ENCODE measurements at places on chromosomes 16 and 17.

DNA sequence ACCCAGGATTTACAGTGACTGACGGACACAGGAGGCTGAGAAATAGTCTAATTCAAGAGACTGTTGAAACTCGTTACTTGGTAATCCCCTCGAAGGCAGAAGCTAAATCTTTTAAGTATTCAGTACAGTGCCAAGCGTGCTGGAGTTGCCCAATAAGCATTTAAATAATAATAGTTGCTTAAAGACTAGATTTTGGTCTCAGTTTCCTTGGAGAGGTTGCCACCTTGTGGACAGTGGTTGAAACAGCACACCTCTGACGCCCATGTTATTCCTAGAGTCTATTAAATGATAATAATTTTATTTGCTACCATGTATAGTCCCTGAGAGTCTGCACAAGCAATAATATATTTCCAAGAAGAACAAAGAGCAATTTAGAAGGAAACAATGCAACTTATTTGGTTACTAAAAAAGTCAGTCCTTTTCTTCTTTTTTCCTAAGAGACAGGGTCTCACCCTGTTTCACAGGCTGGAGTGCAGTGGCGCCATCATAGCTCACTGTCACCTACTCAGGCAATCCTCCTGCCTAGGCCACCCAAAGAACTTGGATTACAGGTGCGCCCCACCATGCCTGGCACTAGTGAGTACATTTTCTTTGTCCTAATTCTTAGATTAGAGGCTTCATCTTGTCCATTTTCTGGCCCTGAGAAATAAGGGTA is 138.0 kb upstream of the NUDT7 start:
- peak; percentile 88 for DNase-seq

- no peak for DNase-seq
Observed at GRCh38 chr17:45070809-45071208, 9.7 kb downstream of the NMT1 start.

DNA sequence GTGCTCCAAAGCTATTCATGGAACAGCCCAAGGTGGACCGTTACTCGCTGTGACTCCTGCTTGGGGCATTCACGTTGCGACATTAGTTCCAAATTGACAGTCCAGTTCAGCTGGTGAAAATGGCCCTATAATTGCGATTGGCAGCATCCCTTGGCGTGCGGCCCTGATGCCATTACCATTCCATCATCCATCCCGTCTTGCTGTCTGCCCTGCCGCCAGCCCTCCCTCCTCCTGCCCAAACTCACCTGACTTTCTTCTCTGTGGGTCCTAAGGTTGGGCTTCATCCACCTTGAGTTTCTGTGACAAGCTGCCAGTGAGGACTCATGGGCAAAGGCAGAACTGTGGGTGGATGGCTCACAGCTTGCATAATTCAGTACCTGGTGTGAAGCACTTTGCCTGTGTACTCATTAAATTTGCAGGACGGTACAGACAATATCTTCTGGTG is 104.6 kb downstream of the RPTOR start:
- DNase-seq: no peak

DNA sequence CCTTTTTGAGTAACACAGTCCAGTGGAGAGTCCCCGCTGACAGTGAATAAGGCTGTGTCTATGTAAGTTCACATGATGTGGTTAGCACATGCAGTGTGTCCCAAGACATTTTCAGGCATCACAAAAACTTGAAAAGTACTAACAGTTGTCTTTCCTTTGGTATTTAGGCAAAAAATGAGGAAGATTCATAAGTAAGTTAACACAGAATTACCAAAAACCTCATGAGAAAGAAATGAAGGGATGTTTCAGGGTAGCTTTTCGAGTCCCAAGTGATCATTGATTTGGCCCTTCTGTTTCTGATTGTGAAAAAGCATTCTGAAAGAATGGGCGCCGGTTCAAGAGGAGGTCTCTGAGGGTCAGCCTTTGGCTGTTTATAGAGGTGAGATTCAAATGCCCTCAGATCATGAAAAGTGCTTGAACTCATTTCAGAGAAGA is 529 bp upstream of the ASPA start:
- no peak for DNase-seq

GRCh38 chr17:2043785-2044184 is 2.0 kb downstream of the OVCA2 start:
- no peak for DNase-seq

DNA sequence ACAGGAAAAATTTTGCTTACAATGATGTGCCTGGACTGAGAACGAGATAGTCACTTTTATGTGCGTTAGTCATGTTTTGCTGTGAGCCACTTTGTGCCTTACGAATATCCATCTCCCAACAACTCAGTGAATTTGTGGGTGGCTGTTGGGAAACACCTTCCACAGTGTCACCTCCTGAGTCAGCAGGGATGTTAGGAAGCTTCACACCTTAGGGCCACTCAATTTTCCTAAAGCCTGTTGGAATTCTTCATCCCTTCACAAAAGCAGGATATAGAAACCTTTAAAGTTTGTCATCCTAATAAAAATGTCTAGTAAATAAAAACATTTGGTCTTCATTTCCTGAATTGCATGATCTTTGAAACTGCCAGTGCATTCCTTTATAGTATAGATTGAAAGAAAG is 4.3 kb upstream of the KRTAP3-1 start:
- DNase-seq: no peak

- no peak for DNase-seq
Observed at GRCh38 chr17:79490530-79490929, 120.3 kb downstream of the RBFOX3 start.

DNA sequence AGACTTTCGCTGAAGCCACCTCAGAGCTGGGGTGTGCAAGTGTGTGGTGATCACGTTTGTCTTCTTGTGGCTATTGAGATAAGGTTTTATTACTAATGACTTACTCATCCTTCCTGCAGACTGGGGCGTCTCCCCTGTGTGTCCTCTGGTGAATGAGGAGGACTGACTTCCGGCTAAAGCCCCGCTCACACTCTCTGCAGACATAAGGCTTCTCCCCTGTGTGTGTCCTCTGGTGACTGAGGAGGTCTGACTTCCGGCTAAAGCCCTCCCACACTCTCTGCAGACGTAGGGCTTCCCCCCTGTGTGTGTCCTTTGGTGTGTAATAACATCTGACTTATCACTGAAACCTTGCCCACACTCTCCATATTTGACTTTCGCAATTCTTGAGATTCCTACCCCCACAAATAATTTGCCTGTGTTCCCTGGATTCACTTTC is 19.4 kb downstream of the PRDM7 start:
- DNase-seq: no peak

DNA sequence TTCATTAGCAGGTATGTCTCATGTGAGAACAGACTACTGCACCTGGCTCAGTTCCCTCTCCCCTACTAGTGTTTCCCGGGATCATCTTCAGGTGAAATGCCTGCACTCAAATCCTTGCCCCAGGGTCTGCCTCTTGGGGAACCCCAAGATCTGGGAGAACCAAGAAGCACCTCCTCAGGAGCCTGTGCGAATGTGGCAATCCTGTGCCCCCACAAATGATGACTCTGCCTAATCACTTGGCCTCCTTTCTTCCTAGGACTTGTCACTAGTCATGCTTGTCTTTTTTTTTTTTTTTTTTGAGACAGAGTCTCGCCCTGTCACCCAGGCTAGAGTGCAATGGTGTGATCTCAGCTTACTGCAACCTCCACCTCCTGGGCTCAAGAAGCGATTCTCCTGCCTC is 21.7 kb downstream of the ADAD2 start:
- no peak for DNase-seq

GRCh38 chr17:8953156-8953885 is 12.2 kb downstream of the PIK3R5 start:
- DNase-seq: no peak

GRCh38 chr16:822909-823297 is 22.4 kb upstream of the GNG13 start:
- no peak for DNase-seq

DNA sequence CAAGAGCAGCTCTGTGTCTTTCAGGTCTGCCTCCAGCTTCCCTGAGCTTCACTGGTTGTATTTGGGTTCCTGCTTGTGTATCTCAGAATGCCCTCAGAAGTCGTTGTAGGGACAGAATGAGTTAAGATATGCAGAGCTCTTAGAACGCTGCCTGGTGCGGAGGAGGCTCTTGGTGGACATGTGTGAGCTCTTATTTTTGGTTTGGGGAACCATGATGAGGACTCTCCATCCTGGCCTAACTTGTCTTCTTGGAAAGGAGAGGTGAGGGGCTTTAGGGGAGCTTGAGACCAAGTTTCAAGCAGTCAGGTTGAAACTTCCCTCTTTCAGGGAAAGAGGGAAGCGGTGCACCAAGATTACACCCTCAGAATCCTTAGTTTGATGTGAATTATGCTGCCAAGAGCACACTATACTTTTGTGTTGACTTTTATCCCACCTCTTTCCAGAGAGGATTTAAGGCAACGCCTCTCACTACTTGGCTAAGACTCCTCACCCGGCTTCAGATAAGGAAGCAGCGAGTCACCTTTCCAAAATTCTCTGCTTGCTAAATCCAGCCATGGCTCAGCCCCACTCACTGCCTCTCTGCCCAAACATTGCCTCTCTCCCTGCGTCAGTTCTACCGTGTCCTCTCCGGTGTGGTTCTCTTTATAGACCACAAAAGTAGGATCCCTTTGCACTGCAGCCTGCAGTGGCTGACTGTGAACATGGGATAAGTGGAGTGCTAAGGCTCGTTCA is 12.7 kb downstream of the CDK5RAP3 start:
- DNase-seq: no peak

DNA sequence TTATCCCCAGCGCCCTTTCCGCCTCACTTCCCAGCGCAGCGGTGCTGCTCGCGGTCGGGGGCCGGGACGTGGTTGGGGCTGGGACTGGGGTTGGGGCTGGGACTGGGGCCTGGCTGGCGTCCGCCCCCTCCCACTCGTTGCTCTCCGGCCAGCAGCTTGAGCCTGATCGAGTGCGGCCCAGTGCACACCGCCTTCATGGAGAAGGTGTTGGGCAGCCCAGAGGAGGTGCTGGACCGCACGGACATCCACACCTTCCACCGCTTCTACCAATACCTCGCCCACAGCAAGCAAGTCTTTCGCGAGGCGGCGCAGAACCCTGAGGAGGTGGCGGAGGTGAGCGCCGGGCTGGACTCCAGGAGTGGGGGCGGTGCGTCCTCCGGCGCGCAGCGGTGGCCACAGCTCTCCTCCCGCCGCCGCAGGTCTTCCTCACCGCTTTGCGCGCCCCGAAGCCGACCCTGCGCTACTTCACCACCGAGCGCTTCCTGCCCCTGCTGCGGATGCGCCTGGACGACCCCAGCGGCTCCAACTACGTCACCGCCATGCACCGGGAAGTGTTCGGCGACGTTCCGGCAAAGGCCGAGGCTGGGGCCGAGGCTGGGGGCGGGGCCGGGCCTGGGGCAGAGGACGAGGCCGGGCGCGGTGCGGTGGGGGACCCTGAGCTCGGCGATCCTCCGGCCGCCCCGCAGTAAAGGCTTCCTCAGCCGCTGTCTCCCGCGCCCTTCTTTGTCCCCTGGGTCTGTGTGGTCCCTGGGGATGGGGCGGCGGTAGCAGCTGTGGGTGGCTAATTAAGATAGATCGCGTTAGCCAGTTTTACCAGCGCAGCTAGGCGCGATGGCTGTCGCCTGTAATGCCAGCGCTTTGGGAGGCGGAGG is 1.8 kb downstream of the HSD17B1 start:
- DNase-seq: peak; percentile 95

- DNase-seq: peak; percentile 4
Observed at GRCh38 chr17:58189436-58190146, 2.9 kb upstream of the EPX start.

DNA sequence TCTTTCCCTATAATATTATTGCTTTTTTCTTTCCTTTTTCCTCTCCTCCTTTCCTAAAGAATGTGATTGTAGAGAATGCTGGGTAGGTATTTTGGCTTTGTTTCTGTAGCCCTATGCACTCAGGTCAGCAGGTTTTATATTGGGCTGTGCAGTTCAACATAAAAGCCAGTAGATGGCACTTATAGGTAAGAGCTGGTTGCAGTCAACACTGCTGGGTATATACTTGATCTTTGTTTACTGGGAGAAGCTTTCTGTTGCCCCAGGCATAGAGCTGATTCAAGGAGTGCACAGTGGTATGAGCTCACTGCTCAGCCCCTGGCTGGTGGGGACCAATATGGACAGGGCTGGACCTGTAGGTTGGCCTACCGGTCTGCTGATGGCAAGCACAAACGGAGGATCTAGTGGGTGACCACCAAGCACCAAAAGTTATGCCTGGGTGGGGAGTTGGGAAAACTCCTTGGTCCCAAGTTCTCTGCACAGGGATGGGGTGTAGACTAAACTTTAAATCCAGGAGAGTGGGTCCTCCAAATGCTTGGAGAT is 378.9 kb downstream of the PMP22 start:
- no peak for DNase-seq

DNA sequence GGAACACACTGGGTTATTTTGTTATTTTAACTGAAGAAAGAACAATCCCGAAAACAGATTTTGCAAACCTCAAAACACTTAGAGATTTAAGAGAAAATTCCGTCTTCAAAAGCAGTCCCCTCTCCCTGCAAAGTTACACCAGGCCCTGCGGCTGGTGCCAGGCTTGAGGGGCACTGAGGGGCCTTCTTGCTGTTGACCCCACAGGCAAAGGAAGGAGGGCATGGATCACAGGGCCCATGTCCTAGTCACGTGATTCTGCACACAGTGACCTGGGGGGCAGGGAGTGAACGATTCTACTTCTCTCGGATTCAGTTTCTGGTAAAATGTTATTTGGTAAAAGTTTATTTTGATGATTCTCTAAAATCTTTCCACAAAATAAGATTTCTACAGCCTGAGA is 55.3 kb upstream of the FASN start:
- DNase-seq: no peak

- peak; percentile 84 for DNase-seq
Observed at GRCh38 chr17:57552114-57552624, 192.9 kb downstream of the CCDC182 start.

DNA sequence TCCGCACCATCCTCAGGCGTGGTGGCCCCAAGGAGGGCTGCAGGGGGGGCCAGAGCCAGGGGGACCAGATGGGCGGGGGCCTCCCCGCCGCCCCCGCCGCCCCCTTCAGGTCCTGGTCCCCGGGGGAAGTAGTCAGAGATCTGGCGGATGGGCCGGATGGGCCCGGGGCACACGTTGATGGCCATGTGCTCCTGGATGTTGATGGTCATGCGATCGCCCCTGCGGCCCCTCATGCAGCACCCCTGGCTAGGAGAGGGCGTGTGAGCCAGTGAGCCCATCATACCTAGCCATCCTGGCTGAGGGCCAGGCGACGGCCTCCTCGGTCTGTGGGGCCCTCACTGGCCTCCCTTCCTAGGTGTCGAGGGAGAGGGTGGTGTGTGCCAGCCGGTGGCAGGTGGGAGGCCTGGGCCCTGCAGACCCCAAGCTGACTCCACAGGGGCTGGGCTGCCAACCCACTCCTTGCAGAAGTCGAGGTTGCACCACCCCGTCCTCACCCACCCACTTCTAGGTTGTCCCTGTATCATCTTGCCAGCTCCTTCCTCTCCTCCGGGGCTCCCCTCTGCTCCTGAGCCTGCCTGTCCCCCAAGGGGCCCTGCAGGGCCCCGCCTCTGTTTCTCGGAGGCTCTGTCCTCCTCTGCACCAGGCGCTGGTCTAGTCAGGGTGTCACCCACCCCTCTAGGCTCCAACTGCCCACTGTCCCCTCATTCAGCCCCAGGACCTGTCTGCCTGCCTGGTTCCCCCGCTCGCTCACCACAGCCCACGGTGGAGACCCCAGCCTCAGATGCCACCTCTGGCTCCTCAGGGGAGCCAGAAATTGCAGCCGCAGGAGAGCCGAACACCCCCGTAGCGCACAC is 610 bp downstream of the DOC2A start:
- peak; percentile 34 for DNase-seq

GRCh38 chr17:36185416-36185815 is 9.0 kb upstream of the TBC1D3B start:
- no peak for DNase-seq

GRCh38 chr16:1642148-1642547 is 30.0 kb downstream of the CRAMP1 start:
- DNase-seq: no peak

GRCh38 chr16:53843084-53843483 is 139.1 kb downstream of the FTO start:
- DNase-seq: no peak

GRCh38 chr16:61002479-61003204 is 1033.6 kb downstream of the CDH8 start:
- no peak for DNase-seq

Data from eye (tissue), 1 donor.